ENCODE measurements at places on chromosomes 7 and 10.

- no peak for DNase-seq
These were observed 8.6 kb downstream of the STRA8 start for GRCh38 chr7:135242096-135242684.

- no peak for DNase-seq
These were observed 1.2 kb downstream of the MNX1 start for GRCh38 chr7:157009170-157009777.

- no peak for DNase-seq
These were observed 68.6 kb downstream of the KMT2C start for GRCh38 chr7:152367170-152367569.

- no peak for DNase-seq
These were observed 226.2 kb upstream of the KAT6B start for GRCh38 chr10:74600170-74600569.

Data from posterior cingulate gyrus (tissue), 11 donors.